ENCODE measurements at places on chromosomes 12 and 14.

- no peak for DNase-seq
These were observed 33.8 kb upstream of the COL2A1 start for GRCh38 chr12:48038085-48038484.

GRCh38 chr12:65665817-65666216 lies 158.5 kb upstream of the HMGA2 start:
- no peak for DNase-seq

GRCh38 chr12:6824085-6824775 lies 2.6 kb downstream of the GPR162 start:
- no peak for DNase-seq

GRCh38 chr14:50352584-50352983 lies 40.5 kb downstream of the DMAC2L start:
- DNase-seq: no peak

GRCh38 chr14:52094546-52095271 lies 25.9 kb upstream of the NID2 start:
- DNase-seq: no peak

GRCh38 chr12:94593822-94594442 lies 56.4 kb downstream of the TMCC3 start:
- no peak for DNase-seq

- no peak for DNase-seq
These were observed 32.1 kb downstream of the CMKLR1 start for GRCh38 chr12:108307006-108307405.

DNA sequence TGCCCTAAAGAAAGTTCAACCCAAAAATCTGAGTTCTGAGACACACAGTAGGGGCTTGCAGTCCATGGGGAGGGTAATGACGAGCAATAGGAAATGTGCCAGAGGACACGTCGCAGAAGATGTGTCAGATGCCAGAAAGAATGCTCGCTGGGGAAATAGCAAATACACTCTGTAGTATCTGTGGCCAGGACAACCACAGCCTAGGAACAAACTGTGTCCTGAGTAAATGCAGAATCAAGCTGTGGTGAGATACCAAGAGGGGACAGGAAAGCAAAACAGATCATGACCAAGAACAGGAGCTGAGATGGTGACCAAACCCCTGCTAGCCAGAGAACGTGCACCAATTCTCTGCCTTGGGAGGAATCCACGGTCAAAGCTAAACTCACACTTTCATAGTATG lies 9.1 kb downstream of the CRACR2A start:
- DNase-seq: no peak

GRCh38 chr14:68791078-68791901 lies 1.6 kb downstream of the ZFP36L1 start:
- DNase-seq: no peak

GRCh38 chr12:67751381-67751928 lies 102.9 kb downstream of the DYRK2 start:
- DNase-seq: no peak

GRCh38 chr12:41511247-41511646 lies 323.1 kb downstream of the PDZRN4 start:
- DNase-seq: no peak

GRCh38 chr14:64877846-64878245 lies 1.9 kb downstream of the SPTB start:
- no peak for DNase-seq

DNA sequence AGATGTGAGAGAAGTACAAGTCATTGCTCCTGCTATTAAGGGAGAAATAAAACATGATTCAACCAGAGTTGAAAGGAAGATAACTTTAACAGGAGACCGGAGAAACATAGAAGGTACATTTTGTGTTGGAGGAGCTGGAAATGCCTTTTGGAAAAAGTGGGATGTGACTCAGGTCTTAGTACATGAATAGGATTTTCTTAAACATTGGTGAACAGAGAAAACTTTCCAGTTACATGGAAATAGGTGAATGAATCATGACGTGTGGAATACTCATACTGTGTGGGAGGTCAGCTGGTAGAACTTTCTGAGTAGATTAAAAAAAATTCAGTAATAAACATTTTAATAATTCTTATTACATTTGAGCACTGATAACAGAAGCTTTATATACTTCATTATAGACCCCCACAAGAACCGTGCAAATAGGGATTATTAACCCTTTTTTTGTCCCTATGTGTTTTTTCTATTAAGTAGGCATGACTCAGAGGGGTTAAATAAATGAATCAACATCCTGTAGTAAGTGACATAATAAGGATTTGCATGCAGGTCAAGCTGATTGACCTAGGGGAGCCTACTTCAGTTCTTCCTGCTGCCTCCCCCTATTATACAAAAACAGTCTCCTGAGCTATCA lies 710.5 kb downstream of the NOVA1 start:
- DNase-seq: no peak

DNA sequence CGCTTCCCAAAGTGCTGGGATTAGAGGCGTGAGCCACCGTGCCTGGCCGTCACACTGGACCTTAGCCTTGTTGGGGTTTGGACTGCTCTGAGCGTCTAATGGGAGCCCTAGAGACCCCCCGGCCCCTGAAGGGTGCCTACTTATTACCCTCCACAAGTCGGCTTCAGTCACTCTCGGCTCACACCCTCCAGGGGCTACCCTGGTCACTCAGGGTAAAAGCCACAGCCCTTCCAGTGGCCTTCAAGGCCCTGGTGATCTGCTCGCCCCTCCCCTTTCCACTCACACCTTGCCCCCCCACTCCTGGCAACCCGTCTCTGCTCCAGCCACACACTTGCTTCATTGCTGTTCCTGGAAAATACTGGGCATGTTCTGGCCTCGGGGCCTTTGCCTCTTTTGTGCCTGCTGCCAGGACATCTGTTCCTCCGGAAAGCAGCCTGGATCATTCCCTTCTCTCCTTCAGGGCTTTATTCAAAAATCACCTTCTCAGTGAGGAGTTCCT lies 3.6 kb upstream of the MORN3 start:
- DNase-seq: no peak

- no peak for DNase-seq
These were observed 202.2 kb downstream of the TMEM132D start for GRCh38 chr12:129701631-129702101.

DNA sequence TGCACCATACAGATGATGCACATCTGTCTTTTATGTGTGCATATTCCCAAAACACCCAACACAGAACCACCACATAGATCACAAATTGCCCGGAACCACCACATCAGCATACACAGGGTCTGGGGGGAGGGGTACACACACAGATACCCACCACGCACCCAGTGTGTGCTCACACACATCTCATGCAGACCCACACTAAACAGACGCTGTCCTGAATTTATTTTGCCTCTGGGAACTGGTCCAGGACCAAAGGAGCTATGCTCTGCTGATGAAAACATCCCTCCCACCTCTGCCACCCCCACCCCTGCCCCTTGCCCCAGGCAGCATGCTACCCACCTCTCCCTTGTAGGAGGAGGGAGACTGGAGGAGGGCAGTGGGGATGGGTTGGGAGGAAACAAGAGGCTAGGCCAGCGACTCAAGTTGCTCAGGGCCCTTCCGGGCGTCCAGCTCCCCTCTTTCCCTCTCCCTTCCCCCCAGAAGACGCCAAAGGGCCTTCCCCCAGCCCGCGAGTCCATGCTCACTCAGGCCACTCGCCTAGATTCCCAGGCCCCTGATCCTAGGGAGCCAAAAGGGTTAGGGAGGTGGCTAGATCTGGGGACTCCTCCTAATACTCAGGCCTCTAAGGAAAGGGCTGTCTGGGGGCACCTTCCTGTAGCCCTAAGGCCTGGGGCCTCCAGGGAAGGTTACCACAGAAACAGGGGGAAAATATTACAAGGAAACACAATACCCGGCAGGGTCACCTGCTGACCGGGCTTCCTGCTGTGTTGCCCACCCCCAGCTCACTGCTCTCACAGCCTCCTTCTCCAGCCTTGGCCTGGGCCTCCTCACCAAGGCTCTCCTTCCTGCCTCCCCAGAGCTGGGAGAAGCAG lies 3.1 kb downstream of the HDAC7 start:
- no peak for DNase-seq

DNA sequence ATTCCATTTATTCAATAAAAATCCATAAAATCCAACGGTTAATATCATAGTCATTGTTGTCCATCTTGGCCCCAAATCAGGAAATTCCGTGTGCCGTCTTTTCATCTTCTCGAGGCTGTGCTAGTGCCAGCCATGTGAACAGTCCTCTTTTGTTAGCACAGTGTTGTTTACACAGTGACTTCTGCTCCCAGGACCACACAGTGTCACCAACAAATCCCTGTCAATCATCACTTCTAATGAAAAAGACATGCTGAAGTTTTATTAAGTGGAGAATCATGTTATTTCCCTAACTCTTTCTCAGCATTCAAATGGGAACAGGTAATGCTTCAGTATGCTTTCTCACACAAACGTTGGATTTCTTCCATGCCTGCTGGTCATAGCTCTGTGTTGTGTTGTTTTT lies 1.9 kb upstream of the SLCO1A2 start:
- DNase-seq: no peak

- DNase-seq: no peak
These were observed 52.5 kb downstream of the KIAA0586 start for GRCh38 chr14:58479975-58480374.

DNA sequence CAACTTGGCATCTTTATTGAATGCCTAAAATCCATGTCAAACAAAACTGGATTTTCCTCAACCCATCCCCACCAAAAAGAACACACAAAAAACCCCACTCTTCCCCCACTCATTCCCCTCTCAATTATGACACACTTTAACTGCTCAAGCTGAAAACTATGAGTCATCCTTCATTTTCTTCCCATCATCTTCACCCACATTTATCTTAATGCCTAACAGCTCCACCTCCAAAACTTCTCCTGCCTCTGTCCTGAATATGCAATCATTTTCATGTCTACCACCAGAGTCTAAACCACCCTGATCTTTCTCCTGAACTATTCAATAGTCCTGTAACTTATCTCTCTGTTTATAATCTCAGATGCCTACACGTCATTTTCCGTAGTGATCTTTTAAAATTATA lies 239.7 kb downstream of the BCAT1 start:
- peak; percentile 27 for DNase-seq

DNA sequence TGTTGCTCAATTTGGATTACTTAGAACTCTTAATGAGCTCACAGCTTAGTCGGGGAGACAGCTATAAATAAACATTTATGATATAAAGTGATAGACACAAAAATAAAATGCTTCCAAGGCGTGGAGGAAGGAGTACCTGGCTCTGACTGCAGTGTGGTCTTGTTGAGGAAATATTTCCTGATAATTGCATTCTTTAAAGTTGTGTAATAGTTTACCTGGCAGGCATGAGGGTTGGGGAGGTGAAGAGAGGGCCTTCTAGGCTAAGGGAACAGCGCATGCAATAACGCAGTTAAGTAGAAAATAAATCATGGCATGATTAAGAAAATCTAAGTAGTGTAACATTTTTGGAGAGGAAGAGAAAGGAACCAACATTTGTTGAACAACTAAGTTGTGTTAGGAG lies 260.5 kb upstream of the ATP2B1 start:
- DNase-seq: no peak

Data from urothelium cell line (cell line).